ENCODE measurements at places on chromosomes 13 and 19.

DNA sequence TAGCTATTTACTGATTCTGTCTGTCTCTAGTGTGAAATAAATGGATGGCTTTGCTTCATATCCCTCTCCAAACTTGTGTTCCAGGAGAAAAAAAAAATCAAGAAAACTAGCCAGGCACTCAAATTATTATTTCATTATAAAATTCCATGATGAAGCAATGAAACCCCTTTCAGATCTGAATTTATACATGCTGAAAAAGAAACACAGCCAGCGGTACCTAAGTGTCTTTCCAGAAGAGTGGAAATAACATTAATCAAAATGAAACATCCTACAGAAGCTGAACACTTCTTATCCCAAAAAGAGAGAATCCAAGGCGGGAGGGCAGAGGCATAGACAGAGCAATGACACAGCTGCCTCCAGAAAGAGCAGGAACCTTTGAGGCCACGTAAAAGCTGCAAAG, 15.9 kb downstream of the ENOX1 start:
- DNase-seq, result no peak

DNA sequence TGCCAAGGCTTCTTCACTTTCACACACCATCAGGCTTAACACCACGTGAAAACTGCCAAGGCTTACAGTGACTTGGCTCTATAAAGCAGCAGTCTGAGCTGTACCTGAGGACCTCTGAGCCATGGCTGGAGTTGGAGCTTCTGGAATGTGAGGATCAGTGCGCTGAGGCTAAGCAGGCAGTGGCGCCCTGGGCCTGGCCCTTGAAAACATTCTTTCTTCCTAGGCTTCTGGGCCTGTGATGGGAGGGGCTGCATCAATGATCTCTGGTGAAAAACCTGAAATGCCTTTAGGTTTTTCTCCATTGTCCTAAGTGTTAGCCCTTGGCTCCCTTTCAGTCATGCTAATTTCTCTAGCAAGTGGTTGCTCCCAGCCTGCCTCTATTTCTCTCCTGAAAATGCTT, 192.5 kb upstream of the PCDH20 start:
- no peak for DNase-seq

DNA sequence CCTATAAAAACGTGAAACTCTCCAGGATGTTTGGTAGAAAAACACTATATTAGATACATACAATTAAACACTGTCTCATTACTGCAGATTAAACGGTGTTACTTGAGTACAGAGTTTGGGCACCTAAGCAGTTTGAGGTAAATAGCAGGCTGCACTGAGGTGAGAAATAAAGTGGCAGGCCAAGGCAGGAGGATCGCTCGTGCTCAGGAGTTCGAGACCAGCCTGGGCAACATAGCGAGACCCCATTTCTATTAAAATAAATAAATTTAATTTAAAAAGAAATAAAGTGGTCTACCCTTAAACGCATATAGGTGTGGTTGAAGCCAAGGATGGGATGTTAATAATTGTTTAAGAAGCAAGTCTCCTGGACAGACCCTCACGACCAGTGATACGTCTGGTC, 1.2 kb downstream of the PSPC1 start:
- DNase-seq, result no peak

DNA sequence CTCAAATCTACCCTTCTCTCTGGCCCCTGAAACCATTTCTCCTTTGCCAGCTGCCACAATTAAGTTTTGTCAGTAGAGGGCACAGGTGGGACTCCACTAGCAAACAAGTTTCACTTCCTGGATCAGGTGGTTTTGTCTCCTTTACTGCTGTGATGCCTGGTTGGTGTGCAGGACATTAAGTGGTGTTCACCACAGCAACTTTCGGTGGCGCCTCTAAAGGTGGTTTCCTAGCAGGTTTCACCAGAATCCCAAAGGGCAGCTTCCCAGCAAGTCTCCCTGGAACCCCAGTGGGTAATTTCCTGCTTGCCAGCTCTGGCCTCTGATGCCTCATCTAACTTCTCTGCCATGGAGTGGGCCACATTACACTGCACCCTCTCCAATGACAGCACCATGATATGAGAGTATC, 16.6 kb downstream of the MED4 start:
- no peak for DNase-seq

GRCh38 chr19:15251749-15252397, 19.6 kb upstream of the EPHX3 start:
- DNase-seq, result no peak

DNA sequence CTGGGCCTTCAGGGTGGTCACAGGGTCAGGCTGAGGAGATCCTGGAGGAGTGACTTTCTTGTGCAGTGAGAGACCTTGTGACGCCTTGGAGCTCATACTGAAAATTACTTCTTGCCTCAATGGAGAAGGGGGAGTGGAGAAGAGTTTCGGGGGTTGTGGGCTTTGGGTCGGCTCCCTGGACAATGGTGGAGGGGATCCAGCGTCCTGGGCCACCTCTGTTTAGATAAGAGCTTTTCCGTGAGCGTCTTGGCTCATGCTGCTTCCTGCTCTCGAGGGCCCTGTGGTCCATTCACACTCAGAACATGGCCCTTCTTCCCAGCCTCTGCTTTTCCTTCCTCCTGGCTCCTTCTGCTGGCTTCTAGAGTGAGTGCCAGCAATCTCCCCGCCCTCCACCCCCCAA, 81.9 kb downstream of the FLT1 start:
- DNase-seq, result no peak

- no peak for DNase-seq
Observed at GRCh38 chr19:55042688-55043087, 4.6 kb upstream of the GP6 start.

GRCh38 chr13:77595166-77595810, 59.8 kb downstream of the SCEL start:
- no peak for DNase-seq

DNA sequence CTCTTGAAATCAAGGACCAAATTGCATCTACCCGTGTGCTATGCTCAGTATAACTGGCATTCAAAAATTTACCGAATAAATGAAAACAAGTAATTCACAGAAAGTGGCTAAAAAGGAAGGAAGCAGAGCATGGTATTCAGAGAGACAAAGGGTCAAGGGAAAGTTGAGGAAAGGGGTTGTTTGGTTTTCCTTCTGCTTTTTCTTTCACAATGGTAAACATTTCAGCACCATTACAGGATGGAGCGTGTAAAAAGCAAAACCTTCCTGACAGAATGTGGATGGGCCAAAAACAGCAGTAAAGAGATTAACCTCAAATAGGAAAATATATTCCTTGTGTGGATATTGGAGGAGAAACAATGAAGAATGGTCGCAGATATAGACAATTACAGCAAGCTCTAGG, 14.8 kb downstream of the DIAPH3 start:
- DNase-seq, result no peak

GRCh38 chr19:48081106-48081505, 29.5 kb downstream of the PLA2G4C start:
- no peak for DNase-seq

- DNase-seq, result no peak
Observed at GRCh38 chr19:47429140-47429793, 9.9 kb upstream of the MEIS3 start.

- no peak for DNase-seq
Observed at GRCh38 chr19:44548736-44549135, 19.3 kb upstream of the CEACAM20 start.

DNA sequence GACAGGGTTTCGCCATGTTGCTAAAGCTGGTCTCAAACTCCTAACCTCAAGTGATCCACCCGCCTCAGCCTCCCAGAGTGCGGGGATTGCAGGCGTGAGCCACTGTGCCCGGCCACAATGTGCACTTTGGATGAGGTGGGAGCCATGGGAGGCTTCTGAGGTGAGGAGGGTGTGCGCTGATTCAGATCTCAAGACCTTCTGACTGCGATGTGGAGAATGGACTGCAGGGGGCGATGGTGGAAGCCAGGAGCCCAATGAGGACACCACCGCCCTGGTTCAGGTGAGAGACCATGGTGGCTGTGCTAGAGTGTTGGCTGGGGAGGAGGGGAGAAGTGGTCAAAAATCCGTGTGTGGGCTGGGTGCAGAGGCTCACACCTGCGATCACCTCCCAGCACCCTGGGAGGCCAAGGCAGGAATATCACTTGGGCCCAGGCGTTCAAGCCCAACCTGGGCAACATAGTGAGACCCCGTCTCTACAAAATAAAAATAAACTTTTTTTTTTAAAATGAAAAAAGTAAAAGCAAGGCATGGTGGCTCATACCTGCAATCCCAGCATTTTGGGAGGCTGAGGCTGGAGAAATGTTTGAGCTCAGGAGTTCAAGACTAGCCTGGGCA, 5.6 kb downstream of the INAFM1 start:
- DNase-seq, result no peak

- DNase-seq, result no peak
Observed at GRCh38 chr13:74280093-74280794, 146.0 kb upstream of the KLF12 start.

DNA sequence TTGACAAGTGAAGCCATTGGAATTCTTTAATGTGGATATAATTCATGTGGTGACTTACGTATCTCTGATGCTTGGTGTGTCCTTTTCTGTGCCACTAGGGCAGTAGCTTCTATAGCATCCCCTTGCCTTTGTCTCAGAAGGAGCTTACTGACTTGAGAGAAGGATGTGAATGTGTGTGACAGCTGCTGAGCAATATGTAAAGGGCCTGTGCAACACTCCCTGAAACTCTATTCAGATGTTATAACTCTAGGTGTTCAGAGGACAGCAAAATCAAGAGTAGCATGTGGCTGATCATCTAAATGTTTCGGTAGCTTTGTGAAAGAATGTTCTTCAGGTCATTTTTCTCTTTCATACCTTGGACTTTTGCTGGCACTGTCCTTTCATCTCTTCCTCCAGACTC, 189.5 kb downstream of the LMO7 start:
- DNase-seq, result no peak

GRCh38 chr19:31344403-31344802, 4.8 kb downstream of the TSHZ3 start:
- no peak for DNase-seq

DNA sequence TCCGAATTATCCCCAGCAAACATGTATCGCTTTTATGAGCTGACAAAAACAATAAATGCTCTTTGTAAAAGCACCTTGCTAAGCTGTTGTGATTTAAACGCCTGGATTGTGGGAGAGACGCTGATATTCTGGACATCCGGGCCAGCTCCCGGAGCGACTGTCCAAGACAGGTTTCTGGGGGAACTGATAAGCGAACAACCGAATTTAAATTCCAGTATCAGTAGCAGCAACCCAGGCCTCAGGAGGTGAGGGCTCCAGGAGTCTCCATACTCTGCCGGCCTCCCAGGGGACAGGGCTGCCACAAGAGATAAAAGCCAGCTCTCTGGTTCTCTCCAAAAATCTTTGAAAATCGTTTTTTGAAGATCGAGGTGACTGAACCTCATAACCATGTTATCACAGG, 50.3 kb upstream of the VSTM2B start:
- DNase-seq, result no peak

DNA sequence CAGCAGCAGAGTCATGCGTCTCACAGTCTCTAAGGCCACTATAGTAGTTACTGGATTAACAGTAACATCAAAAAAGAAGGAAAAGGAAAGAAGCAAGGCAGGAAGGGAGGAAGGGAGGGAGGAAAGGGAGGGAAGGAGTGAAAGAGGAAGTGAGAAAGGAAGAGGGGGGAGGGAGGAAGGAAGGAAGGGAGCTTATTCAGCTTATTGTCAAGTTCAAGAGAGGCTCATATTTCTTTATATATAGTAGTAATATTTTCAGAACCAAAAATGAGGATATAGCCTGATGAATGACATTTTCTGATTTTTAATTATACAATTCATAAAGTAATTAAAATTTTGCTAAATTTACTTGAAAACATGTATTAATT, 17.7 kb upstream of the RUBCNL start:
- DNase-seq, result no peak

DNA sequence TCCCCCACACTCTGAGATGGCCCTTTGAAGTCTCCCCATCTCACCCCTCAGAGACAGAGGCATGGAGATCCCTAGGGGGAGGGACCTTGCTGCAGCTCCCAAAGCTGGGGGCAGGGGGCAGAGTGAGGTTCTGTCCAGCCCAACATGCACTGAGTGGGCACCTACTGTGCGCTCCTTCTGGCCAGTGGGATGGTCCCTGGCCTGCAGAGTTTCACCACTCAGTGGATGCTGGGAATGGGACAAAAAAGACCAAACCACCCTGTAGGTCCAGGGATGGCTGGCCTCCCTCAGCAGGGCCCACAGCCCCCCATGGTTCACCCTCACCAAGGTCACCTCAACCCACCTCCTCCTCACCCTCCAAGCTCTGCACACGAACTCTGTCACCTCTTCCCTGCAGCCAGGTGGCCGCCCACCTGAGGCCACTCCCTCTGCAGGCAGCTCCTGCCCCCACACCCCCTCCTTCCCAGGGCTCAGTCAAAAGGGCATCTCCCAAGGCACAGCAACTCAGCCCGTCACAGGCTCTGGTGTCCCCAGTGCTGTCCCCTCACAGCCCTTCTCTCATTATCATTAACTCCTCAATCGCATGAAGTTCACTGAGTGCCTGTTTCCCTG, 16.1 kb downstream of the CEACAM21 start:
- no peak for DNase-seq

DNA sequence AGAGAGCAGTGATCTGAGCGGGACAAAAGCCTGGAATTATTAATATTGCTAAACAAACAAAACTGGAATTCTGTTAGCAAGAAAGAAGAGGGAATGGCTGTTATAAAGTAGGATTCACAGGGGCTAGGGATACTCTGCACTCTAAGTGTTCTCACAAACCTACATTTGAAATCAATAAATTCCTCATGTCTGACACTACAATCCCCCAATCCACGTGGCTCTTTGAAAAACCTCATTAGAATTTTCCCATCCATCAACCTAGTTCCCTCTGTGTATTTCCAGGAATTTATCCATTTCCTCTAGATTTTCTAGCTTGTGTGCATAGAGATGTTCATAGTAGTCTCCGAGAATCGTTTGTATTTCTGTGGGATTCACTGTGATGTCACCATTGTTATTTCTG, 307.5 kb downstream of the RBM26 start:
- DNase-seq, result no peak
